ENCODE measurements at places on chromosomes 12 and 14.

- no peak for DNase-seq
These were observed 167.8 kb downstream of the CHST11 start for GRCh38 chr12:104624529-104624928.

- DNase-seq = peak; percentile 73
These were observed 4.2 kb upstream of the AAAS start for GRCh38 chr12:53325511-53326061.

- DNase-seq = no peak
These were observed 24.1 kb downstream of the CEP83 start for GRCh38 chr12:94435511-94435927.

DNA sequence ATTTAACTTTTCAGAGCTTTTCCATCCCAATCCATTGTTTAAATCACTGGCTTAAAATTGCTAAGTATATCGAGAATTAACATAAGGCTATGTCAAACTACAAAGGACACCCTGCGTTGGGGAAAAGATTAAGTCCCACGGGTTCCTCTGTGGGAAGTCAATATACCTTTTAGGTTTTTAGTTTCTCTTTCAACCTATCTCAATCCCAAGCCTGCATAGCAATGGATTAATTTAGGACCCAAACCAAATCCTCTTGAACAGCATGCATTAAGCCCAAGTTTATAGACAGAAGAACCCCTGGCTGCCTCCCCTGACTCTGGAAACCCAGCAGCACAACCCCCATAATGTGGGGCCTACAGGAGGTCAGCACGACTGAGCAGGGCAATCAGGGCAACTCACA, 6.3 kb downstream of the CDCA4 start:
- no peak for DNase-seq
